ENCODE measurements at places on chromosomes 12 and 14. TPM values are rescaled to one million over a fixed set of nuclear protein-coding genes. Genes with fewer than 3 reads are reported as not detected.

POP5 gene
- 58.9 TPM for total RNA-seq

CCDC198 gene
- 1.7 TPM for total RNA-seq

CACNA1C gene
- total RNA-seq, result not detected

TCL1B gene
- not detected for total RNA-seq

IGF1 gene
- not detected for total RNA-seq

GDF3 gene
- total RNA-seq, result not detected

GPR137C gene
- total RNA-seq, result 0.20 TPM

SLC17A8 gene
- not detected for total RNA-seq

TMEM117 gene
- 12.7 TPM for total RNA-seq

VRTN gene
- total RNA-seq, result not detected

DNAJC22 gene
- 9.1 TPM for total RNA-seq

TMEM253 gene
- total RNA-seq, result not detected

ZBTB42 gene
- 5.5 TPM for total RNA-seq

SYNE3 gene
- total RNA-seq, result 2.3 TPM

DBX2 gene
- not detected for total RNA-seq

TAS2R43 gene
- not detected for total RNA-seq

REM2 gene
- not detected for total RNA-seq

KERA gene
- not detected for total RNA-seq

RERG gene
- not detected for total RNA-seq

KIF26A gene
- 1.4 TPM for total RNA-seq

ZC3H10 gene
- total RNA-seq, result 2.7 TPM

TGM1 gene
- 0.76 TPM for total RNA-seq
